Activated CD8-positive, alpha-beta memory T cell treated with anti-CD3 and anti-CD28 coated beads for 1 hour (primary cell): ENCODE measurements at places on chromosomes 12 and 14.

- no peak for DNase-seq
These were observed 31.1 kb upstream of the POC1B start for GRCh38 chr12:89556976-89557375.

DNA sequence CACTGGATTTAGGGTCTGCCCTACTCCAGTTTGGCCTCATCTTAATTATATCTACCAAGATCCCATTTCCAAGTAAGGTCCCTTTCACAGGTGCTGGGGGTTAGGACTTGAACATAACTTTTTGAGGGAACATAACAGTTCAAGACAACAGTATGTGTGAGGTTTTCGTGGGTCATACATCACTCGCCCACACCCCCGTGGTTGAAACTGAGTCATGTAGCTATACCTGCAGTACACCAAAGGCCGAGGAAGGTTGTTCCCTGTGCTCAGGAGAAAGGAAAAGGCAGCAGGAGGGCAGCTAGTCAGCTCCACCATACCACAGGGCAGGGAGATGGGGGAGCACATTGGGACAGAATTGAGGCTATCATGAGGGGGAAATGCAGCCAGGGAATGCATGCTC lies 167.0 kb downstream of the PPM1H start:
- DNase-seq = no peak

DNA sequence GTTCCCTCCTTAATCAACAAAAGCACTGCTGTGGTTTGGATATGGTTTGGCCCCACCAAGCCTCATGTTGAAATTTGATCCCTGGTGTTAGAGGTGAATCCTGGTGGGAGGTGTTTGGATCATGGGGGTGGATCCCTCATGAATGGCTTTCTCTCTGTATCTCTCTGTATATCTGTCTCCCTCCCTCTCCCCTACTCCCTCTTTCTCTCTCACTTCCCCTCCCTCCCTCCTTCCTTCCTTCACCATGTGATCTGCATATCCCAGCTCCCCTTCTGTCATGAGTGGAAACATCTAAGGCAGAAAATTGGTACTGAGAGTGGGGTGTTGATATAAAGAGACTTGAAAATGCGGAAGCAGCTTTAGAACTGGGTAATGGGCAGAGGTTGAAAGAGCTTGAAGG lies 5.2 kb downstream of the GSKIP start:
- DNase-seq = no peak

DNA sequence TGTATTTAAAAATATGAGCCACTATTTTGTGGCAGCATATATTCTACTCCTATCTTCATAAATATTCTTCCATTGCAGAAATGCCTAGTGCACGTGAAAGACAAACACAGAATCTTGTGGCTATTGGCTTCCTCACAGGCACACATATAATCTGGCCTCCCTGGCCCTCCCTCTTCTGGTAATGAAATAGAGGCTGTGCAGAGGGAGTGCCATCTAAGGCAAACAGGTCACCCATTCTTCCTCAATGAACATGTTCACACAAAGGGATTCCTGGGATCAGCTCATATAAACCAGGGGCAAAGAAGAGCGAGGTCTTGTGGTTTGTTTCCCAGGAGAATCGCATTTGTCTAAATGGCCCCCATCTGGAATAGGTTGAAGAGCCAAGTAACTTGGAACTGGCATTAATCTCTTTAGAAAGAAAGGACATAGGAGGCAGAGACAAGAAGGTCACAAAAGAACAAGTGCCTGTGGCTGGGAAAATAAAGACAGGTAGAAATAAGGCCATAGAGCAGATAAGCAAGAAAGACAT lies 171.6 kb upstream of the PTPRQ start:
- no peak for DNase-seq

GRCh38 chr12:40010899-40011774 lies 94.7 kb downstream of the SLC2A13 start:
- peak; percentile 35 for DNase-seq

DNA sequence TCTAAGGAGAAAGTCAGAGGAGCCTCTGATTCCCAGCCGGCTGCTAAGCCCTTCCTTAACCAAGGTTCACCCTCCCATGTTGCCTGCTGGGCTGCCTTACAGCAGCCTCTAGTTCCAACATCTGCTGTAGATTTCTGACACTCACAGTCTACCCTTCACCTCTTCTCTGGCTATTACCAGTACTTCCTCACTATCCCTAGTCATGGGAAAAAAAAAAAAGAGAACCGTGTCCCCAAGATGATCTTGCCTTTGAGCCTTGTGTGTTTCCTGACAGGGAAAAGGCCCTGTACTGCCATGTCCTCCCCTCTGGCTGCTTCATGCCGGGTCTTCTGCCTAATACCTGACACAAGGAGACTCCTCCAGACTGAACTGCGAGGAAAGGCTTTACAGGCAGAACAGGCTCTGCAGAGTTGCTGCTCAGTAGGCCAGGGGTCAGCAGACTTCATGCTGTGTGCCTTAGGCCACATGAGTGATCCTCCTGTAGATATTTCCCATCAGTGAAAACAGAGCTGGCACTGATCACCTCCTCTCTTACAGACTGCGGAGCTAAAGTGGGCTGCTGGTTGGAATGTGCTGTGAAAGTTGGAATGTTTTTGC lies 46.8 kb downstream of the PRKCH start:
- DNase-seq = no peak
